Stimulated activated CD8-positive, alpha-beta memory T cell treated with anti-CD3 and anti-CD28 coated beads, Interleukin-15, amount 100 ng/mL, for 24 hours (primary cell): ENCODE measurements at places on chromosomes 2 and 18.

- no peak for DNase-seq
Observed at GRCh38 chr2:28395334-28396061, 2.8 kb downstream of the FOSL2 start.

- no peak for DNase-seq
Observed at GRCh38 chr2:40201425-40201824, 250.5 kb downstream of the SLC8A1 start.

- no peak for DNase-seq
Observed at GRCh38 chr2:58155160-58155778, 85.9 kb downstream of the FANCL start.

GRCh38 chr2:188201639-188202038 lies 90.0 kb upstream of the GULP1 start:
- no peak for DNase-seq

- DNase-seq: no peak
Observed at GRCh38 chr18:79211844-79212243, 142.7 kb downstream of the ATP9B start.

GRCh38 chr2:235564884-235565530 lies 71.2 kb downstream of the AGAP1 start:
- no peak for DNase-seq

- DNase-seq: peak; percentile 35
Observed at GRCh38 chr18:13464432-13465123, 246.0 kb downstream of the LDLRAD4 start.

DNA sequence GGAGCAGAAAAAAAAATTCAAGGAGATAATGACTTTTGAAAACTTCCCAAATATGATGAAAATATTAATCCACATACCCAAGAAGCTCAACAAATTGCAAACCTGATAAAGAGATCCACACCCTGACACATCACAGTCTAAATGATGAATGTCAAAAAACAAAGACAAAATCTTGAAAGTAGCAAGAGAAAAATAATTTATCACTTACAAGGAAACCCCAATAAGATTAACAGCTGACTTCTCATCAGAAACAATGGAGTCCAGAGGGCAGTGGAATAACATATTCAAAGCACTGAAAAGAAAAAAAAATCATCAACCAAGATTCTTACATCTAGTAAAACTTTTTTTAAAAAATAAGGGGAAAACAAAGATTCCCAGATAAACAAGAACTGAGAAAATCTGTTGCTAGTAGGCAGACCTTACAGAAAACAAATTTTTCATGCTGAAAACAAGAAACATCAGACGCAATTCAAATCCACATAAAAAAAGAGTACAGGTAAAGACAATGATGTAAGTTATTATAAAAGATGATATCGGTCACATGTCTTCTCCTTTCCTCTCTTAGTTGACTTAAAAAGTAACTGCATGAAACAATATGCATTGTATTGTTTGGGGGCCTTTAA lies 21.3 kb downstream of the SLC66A2 start:
- DNase-seq: no peak

DNA sequence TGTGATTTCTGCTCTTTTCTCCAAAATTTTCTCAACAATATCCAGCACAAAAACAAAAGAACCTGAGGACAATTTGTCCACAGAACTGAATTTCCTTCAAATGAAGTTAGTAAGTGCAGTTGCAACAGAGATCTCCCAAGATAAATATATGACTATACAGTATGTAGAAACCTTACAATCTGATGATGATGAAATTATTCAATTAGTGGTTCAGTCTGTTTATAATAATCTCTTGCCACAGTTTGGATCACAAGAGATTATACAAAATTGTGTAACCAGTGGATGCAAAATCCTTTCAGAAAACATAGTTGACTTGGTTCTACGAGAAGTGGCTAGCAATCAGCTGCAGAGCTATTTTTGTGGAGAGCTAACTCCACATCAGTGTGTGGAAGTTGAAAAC lies 68.7 kb downstream of the FSIP2 start:
- no peak for DNase-seq

DNA sequence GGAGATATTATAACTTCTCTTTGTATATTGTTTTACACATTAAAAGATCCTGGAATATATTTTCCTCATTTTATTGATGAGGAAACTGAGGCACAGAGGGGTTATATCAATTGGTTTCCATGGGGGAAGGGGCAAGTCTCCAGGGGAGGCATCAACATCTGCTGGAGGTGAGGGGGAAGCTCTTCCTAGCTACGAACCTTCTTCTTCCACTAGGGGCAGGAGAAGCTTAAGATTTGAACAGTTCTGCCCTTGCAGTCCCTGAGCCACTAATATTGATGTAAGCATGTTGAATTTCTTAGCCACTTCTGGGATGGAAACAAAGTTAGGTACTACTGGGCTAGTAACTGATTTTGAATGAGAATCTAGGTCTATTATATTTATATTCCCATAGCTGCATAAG lies 140.1 kb upstream of the AQP4 start:
- no peak for DNase-seq

DNA sequence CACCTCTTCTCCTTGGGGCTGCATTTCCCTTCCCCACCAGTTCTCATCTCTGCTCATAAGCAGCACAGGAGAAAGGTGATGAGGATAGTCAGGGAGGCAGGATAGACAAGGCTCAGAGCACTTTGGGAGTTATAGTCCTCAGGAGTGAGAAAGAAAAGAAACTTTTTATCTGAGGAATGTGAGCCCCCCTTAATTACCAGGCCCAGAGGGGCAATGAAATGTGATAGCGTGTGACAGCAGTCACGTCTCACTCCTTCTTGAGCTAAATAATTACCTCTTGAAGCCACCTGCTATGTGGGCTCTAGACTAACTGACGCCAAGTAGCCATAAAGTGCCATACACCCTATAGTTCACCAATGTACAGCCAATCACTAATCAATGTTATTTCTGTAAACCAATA lies 105.8 kb downstream of the SPP2 start:
- no peak for DNase-seq
